ENCODE measurements at places on chromosomes 6 and 20. TPM values are rescaled to one million over a fixed set of nuclear protein-coding genes. Genes with fewer than 3 reads are reported as not detected.

GPLD1 gene
- total RNA-seq: 1.4 TPM

CRIP3 gene
- total RNA-seq: not detected

MYLK4 gene
- 0.19 TPM for total RNA-seq

SPATS1 gene
- total RNA-seq: not detected

TREML2 gene
- 0.16 TPM for total RNA-seq

EPHA7 gene
- total RNA-seq: 5.9 TPM

PDYN gene
- not detected for total RNA-seq

RNF39 gene
- not detected for total RNA-seq

POU5F1 gene
- 0.21 TPM for total RNA-seq

SPEF1 gene
- 1.0 TPM for total RNA-seq

ABHD16B gene
- total RNA-seq: not detected

PAK5 gene
- total RNA-seq: not detected

HDGFL1 gene
- not detected for total RNA-seq

DPPA5 gene
- not detected for total RNA-seq

SNAI1 gene
- total RNA-seq: 7.7 TPM
